ENCODE measurements at places on chromosomes 7 and 10.

- no peak for DNase-seq
Observed at GRCh38 chr10:3666525-3667302, 118.3 kb downstream of the KLF6 start.

- no peak for DNase-seq
Observed at GRCh38 chr7:3307435-3307834, 6.4 kb downstream of the SDK1 start.

DNA sequence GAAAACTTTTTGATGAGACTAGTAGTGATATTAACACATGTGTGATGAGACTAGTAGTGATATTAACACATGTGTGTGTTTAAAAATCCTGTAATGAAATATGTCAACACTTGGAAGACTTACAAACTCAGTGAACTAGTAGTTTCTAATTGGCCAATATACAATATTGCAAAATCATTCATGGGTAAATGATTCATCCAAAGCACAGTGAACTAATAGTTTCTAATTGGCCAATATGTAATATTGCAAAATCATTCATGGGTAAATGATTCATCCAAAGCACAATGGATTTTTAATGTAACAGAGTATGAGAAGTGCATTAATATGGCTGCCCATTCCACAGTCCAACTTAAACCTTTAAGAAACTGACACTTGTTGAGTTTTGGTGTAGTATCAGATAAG, 77.8 kb downstream of the ATAD1 start:
- no peak for DNase-seq

- no peak for DNase-seq
Observed at GRCh38 chr10:14409247-14409646, 78.5 kb upstream of the FRMD4A start.

DNA sequence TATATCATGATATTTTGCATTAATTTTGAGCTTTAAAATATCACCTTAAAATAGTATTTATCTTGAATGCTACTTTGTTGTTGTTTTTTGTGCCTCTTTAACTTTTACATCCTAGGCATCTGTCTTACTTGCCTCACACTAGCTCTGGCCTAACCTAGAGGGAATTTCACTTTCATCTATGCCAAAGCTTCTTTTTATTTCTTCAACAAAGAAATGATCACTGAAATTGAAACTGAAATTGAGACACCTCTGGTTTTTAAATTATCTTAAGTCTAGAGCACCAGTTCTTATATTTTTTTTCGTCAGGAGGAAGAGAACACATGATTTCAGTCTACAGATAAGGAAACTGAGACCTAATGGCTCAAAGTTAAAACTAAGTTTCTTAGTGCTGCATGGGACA, 3.5 kb upstream of the SCIN start:
- no peak for DNase-seq

DNA sequence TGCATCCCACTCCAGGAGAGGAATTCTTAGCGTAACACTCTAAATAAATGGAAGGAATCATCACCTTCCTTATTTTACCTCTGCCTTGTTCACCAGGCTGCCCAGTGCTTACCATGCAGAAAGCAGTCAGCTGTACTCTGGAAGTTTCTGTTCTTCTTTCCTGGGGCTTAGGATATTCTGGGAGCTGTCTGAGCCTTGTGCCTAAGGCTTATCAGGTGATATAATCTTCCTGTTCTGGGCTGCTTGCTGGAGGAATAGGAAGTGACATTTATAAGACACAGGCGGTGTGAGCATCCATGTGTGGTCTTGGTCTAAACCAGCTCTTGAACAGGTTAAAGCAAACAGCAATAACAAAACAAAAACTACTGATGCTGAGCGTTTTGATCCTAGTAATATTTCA, 13.5 kb downstream of the KCTD7 start:
- no peak for DNase-seq

DNA sequence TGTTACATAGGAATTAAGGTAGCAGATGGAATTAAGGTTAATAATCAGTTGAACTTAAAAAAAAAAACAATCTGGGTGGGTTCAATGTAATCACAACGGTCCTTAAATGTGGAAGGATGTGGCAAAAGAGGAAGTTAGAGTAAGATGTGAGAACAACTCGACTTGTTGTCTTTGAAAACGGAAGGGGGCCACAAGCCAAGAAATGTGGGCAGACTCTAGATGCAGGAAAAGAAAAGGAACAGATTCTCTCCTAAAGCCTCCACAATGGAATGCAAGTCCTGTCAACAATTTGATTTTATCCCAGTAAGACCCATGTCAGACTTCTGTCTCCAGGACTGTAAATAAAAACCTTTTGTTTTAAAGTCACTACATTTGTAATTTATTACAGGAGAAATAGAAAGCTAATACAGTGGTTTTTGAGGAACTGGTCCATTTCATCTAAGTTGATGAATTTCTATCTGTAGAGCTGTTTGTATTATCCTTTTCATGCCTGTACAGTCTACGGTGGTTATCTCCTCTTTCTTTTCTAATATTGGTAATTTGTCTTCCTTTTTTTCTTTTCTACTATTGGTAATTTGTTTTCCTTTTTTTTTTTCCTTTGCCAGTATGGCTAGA, 8.6 kb downstream of the MCMBP start:
- DNase-seq, result no peak

Measured in C1 segment of cervical spinal cord (tissue), 14 donors.